ENCODE measurements at places on chromosomes 13 and 19.

GRCh38 chr13:58056426-58056825, 424.9 kb downstream of the PCDH17 start:
- DNase-seq, result no peak

- no peak for DNase-seq
These were observed 65.5 kb downstream of the EPSTI1 start for GRCh38 chr13:42926555-42926954.

DNA sequence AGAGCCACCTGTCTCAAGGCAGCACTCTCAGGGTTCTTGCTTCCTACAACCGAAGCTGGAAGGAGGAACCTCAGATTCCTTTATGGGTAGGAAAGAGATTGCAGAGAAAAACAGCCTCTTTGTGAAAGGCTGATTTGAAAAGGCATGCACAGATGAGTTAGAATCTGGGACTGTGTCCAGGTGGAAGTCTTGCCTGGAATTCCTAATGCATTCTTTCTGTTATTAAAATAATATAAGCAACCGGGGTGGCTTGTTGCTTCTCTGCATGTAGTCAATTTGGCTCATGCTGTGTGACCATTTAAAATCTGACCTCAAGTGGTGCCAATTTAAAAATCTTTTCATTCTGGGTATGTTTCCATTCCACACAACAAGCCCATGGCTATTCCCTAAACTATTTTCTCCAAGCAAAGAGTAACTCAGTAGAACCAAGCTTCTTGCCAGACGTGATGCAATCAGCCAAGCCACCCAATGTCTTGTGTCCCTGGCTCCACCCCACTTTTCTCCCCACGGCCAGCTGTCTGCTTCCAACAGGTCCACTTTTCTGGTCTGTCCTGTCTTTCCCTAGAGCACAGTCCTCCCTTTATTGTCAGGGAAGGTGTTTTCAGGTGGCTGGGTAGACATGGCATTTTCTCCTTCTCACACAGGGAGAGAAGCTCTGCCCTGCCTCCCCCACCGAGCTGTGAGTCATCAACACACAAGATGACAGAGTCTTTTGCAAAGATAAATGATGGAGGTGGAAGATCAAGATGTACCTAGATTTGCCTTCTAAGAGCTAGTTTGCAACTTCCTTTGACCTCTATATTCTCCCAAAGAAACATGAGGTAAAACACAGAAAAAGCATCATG, 394.3 kb downstream of the FOXO1 start:
- no peak for DNase-seq

- no peak for DNase-seq
These were observed 2.8 kb downstream of the FZR1 start for GRCh38 chr19:3508771-3509535.

- DNase-seq, result no peak
These were observed 228.2 kb downstream of the NHLRC3 start for GRCh38 chr13:39266426-39266825.

DNA sequence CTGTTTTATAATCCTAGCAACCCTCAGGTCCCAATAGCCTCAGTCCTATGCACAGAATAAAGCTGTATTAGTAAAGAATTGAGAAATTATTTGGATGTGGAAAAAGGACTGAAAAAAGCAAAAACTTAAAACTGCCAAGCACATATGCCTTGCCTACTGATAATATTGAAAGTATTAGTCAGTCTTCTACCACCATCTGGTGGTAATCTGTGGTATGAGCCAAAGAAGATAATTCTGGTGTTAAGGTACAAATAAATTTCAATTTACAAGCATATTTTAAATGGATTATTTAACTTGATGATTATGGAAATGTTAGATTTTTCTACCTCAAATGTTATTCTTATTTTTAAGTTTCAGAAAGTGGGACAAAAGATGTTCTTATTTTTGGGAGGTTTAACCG, 460.3 kb upstream of the KLHL1 start:
- no peak for DNase-seq

DNA sequence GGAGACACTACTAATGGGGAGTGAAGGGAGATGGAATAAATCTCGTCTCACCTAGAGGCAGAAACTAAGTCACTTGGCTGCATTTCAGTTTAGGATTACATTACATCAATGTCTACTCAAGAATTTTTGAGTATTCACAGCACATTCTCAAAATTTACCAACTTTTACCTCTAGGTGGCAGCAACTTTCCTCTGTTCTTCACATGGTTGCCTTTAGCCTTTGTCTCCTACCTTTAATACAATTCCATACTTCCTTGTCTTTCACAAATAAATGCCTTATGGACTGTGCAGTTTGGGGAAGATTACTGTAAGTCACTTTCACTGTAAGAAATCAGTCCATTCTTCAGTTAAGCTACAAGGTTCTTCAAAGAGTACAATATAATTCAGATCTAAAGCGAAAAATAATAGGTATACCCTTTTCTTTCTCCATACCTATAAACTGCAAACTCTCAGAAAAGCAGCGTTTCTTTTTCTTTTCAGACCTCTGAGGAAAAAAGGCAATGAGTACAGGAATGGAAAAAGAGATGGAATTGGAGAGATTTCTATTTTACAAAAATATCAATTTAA, 379.4 kb downstream of the KLF12 start:
- no peak for DNase-seq

DNA sequence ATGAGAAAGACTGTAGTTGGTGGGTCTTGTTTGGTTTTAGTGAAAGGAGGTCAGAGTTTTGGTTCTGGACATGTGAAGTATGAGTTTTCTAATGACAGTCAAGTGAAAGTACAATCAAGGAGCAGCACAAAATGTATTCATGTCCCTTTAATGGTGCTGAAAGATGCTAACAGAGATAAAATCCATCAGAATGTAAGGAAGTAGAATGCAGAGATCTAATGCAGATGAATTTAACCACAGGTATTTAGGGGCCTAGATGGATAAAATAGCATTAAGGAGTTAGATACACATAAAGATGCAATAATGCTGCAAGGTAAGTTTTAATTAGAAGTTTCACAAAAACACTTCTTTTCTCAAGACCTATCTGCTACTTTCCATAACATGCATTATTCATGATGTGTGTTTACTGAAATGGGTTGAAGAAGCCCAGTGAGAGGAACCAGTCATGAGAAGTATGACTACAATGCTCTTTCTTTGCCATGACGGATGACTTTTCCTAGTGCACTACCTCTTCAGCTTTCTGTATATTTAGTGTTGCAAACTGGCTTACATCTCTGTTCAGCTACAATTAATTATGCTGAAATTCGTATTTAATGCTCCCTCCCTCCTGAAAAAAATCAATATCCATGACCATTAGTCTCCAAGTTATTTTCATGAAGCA, 222.9 kb upstream of the HTR2A start:
- DNase-seq, result no peak

- no peak for DNase-seq
These were observed 19.2 kb upstream of the LPAR6 start for GRCh38 chr13:48431987-48432615.

- DNase-seq, result no peak
These were observed 659 bp upstream of the PAFAH1B3 start for GRCh38 chr19:42303101-42303464.

GRCh38 chr13:99178636-99179035, 22.0 kb upstream of the UBAC2 start:
- no peak for DNase-seq

- DNase-seq, result no peak
These were observed 9.9 kb downstream of the SYT3 start for GRCh38 chr19:50629801-50630200.

GRCh38 chr19:53158119-53158656, 665 bp downstream of the ZNF347 start:
- no peak for DNase-seq

GRCh38 chr13:22162889-22163288, 492.0 kb downstream of the FGF9 start:
- DNase-seq, result no peak

DNA sequence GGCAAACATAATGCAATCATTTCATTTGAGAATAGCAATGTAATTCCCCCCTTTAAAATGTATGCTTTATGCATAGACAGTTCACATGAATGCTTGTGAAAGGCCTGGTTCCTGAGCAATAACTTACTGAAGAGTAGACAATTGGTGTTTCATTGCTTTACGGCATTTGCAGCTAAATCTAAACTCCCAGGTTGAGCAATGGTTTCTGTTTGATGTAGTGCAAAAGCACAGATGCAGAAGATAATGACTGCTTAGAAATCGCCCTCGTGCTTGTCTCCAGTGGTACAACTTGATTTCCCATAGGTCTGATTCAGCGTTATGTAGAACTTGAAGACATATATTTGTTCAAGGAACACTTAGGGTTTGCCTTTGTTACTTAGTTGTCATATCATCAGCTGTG, 1018.3 kb downstream of the DIAPH3 start:
- no peak for DNase-seq

DNA sequence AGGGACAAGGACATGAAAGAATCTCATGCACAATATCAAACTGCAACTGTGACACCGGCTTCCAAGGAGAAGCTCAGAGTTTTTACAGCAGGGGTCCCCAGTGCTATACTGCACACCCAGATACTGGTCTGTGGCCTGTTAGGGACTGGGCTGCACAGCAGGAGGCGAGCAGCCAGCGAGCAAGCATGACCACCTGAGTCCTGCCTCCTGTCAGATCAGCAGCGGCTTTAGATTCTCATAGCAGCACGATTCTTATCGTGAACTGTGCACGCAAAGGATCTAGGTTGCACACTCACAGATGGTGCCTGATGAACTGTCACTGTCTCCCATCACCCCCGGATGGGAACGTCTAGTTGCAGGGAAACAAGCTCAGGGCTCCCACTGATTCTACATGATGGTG, 13.1 kb upstream of the CD22 start:
- no peak for DNase-seq

GRCh38 chr13:96991072-96991471, 3.2 kb downstream of the OXGR1 start:
- DNase-seq, result no peak

DNA sequence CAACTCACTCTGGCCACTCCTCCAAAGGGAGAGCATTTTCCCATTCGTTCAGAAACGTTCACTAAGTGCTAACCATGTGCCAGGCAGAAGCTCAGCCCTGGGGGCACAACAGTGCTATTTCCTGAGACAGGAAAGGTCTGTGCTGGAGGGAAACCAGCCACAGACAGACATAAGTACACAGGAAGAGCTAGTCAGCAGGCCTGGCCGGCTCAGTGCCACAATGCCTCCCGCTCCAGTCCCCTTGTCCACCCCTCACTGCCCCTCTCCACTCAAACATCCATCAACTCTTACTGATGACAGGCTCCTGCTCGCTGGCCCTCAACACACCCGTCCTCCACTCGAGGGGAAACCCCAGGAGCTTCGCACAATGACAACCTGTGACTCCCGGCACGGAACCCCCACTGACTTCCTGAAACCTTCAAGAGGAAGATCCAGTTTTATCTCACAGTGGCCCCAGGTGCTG, 11.3 kb upstream of the PLA2G4C start:
- DNase-seq, result no peak

- DNase-seq, result no peak
These were observed 1.5 kb downstream of the N4BP2L1 start for GRCh38 chr13:32426191-32426989.

GRCh38 chr13:98143157-98143553, 261 bp downstream of the FARP1 start:
- peak; percentile 61 for DNase-seq

DNA sequence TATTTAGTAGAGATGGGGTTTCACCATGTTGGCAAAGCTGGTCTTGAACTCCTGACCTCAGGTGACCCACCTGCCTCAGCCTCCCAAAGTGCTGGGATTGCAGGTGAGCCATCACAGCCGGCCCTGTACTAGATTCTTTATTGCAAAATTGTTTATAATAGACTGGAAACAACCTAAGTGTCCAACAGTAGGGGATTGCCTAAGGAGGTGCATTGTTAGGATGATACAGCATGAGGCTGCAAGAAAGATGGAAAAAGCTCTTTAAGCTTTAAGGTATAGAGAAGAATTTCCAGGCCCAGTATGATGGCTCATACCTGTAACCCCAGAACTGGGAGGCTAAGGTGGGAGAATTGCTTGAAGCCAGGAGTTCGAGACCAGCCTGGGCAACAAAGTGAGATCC, 8.2 kb downstream of the BCAT2 start:
- no peak for DNase-seq

DNA sequence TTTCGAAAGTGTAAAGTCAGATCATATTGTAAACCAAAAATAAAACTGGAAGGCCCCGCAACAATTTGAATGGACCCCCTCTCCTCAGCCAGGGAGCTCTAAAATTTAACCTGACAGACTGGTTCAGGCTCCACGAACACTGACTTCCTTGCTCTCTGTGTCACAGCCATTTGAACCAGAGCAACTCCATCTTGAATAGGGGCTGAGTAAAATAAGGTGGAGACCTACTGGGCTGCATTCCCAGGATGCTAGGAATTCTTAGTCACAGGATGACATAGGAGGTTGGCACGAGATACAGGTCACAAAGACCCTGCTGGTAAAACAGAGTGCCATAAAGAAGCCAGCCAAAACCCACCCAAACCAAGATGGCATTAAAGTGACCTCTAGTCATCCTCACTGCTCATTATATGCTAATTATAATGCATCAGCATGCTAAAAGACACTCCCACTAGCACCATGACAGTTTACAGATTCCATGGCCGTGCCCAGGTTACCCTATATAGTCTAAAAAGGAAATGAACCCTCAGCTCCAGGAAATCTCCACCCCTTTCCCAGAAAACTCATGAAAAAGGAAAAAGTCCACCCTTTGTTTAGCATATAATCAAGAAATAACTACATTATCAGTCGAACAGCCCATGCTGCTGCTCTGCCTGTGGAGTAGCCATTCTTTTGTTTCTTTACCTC, 43.1 kb downstream of the RFXAP start:
- no peak for DNase-seq

DNA sequence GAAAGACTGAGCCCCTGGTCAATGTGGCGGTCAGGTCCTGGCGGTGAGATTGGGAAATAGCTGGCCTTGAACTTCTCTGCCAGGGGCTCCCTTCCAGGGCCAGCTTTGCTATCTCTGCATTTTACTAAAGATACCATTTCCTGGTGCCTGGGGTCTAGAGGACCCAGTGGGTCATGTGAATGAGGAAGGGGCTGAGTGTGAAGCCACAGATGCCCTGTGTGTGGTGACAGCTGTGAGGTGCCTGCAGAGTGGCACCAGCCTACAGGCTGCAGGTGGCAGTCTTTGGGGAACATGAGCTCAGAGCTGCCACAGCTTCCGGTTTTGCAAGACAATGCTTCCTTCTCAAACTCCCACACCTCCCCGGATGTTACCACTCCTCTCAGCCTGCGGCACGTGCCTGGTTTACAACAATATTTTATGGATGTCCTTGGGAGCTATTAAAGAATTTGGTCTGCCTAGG, 5.2 kb upstream of the MLNR start:
- DNase-seq, result no peak

- DNase-seq, result no peak
These were observed 114.3 kb downstream of the KCTD15 start for GRCh38 chr19:33910922-33911321.

DNA sequence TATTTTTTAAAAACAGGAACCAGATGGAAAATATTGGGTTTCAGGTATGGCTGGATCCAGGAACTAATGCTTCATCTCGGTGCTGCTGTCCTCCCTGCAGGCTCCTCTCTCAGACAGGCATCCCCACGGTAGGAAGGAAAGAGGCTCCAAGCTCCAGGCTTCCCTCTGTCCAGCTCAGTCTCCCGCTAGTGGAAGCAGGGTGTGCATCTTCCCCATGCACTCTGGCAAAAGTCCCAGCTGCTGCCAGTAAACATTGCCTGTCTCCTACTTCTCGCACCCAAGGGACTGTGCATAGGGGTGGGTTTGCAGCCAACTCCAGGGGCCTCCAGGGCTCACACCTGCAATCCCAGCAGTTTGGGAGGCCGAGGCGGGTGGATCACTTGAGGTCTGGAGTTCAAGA, 29.2 kb downstream of the IL12RB1 start:
- no peak for DNase-seq

All from 8988T (cell line).